C1 segment of cervical spinal cord (tissue), 14 donors: ENCODE measurements at places on chromosomes 11 and 22.

GRCh38 chr11:116984589-116984988, 113.6 kb downstream of the SIK3 start:
- DNase-seq: no peak

GRCh38 chr11:40129266-40129665, 1330.2 kb downstream of the LRRC4C start:
- DNase-seq: no peak

DNA sequence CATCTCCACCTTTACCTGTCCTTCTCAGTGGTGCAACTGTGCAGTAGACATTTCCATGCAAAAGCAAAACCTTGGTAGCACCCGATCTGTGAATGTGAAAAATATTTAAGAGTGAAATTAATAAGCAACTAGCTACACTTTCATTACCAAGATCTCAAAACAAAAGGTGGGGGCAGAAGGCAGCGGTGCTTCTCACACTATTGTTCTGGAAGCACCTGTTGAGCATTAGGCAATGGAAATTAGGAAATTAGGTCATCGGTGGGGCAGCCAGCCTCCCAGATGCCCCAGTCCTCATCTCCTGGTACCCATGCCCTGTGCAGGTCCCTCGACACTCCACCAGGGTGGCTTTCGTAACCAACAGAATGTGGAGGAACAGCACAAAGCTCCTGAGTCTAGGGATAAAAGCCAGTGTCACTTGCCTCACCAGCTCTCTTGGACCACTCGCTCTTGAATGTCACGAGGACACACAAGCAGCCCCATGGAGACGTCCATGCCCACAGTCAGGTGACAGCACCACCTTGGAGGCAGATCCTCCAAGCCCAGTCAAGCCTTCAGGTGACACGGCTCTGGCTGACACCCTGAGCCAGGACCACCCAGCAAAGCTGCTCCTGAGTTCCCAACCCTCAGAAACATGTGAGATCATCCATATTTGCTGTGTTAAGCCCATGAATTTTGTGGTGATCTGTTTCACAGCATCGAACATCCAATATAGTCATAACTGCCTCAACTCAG, 3.3 kb downstream of the LTO1 start:
- DNase-seq: no peak

GRCh38 chr11:9249252-9249651, 15.9 kb downstream of the DENND5A start:
- DNase-seq: no peak

- DNase-seq: no peak
Measured at GRCh38 chr11:2072551-2073261, 66.5 kb downstream of the IGF2 start.

GRCh38 chr11:78319453-78319955, 98.1 kb downstream of the GAB2 start:
- DNase-seq: no peak

DNA sequence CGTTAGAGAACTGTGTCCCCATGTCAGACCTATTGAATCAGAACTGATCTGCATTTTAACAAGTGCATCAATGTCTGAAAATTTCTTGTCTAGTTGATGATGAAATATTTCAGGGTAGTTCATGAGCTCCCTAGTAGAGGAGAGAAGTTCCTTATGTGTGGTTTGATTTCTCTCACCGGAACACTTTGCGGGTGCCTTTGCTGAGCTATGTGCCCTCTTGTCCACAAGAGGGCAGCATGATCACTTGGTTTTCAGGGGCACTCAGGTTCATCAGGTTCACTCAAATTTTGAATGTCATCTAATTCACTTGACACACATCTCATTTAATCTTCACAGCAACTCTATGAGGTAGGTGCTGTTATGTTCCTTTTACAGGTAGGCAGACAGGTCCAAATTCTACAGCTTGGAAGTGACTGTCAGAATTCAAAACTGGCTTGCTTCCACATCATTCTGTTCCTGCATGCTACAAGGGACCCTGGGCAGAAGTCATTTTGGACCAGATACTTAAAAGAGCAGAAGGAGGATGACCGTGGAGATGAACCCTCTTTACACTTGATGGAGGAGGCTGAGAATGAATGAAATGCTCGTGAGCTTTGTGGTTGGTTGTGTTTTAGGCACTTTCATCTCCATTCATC, 55.6 kb downstream of the P4HA3 start:
- DNase-seq: no peak

GRCh38 chr11:92770981-92771380, 198.5 kb upstream of the MTNR1B start:
- DNase-seq: no peak

DNA sequence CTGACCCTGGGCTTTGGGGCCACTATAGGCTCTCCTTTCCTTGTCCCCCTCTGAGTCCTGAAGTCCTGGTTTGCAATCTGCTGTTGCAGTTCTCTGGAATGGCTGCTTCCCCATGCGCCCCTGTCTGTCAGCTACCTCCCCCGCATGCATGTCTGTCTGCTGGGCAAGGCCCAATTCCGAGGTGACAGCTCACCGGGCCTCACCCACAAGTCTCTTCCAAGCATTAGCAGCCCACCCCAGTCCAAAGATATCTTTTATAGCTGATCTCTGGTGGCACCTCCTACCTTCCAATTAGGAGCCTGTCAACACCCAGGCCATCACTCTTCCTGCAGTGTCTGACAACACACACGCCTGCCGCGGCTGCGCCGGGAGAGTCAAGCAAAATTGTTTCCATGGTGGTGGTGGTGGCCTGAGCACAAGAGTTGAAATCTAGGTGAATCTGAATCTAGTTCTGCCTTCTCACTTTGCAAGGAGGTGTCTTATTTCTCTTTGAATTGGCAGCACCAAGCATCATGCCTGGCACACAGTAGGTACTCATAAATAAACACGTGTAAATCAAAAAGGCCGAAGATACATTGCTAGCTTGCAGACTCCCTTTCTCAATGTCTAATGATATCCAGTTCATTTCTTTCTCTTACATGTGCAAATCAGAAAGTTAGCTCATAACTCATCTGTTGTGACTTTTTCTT, 1.2 kb upstream of the LMO2 start:
- DNase-seq: no peak

- no peak for DNase-seq
Measured at GRCh38 chr11:8790968-8791367, 108.4 kb downstream of the RPL27A start.

- DNase-seq: no peak
Measured at GRCh38 chr22:29336751-29337490, 21.4 kb upstream of the RASL10A start.

DNA sequence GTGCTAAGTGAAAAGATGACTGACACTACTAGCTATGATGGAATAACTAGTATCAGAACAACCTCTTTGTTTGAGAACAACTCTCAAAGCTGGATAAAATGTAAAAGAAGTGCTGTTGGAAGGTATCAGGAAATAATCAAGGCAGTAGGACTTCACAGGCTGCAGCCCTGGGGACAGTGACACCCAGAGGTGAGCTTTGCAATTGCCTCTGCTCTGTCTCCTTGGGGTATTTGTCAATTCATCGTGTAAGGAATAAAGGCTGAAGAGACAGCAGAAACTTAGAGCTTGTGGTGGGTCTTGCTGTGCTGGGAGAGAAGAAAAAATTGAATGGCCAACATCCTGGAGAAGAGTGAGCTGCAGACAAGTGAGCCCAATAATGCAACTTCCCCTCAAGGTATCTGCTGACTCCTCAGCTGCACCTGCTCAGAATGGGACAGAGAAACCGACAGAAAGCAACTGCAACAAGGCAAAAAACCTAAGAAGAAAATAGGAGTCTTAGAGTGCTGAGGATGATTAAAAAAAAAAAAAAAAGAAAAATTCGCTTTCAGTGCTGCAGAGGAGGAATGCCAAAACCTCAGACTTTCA, 141.1 kb downstream of the RCN1 start:
- DNase-seq: no peak

DNA sequence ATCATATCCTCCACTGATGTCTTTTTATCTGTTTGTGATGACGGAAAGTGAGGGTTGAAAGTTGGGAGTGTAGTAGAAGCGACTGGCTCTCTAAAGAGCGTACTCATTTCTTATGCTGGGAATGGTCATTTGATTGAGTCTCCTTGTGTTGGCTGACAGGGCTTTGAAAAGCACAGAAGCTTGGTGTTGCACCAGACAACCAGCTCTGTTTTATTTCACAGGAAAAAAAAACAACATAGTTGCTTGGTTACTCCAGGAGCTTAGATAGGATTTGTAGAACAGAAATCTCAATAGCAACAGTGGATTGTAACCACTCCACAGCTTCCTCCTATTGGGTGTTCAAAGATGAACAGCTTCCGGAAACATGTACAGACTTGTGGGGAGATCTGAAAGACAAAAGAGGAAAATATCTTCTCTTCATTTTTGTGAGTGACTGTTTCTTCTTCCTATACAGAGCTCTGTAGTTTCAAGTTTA, 2.7 kb downstream of the RBM14 start:
- DNase-seq: no peak

- no peak for DNase-seq
Measured at GRCh38 chr22:17397756-17398547, 28.7 kb downstream of the CECR2 start.

GRCh38 chr11:34754171-34754823, 133.4 kb downstream of the EHF start:
- DNase-seq: no peak

DNA sequence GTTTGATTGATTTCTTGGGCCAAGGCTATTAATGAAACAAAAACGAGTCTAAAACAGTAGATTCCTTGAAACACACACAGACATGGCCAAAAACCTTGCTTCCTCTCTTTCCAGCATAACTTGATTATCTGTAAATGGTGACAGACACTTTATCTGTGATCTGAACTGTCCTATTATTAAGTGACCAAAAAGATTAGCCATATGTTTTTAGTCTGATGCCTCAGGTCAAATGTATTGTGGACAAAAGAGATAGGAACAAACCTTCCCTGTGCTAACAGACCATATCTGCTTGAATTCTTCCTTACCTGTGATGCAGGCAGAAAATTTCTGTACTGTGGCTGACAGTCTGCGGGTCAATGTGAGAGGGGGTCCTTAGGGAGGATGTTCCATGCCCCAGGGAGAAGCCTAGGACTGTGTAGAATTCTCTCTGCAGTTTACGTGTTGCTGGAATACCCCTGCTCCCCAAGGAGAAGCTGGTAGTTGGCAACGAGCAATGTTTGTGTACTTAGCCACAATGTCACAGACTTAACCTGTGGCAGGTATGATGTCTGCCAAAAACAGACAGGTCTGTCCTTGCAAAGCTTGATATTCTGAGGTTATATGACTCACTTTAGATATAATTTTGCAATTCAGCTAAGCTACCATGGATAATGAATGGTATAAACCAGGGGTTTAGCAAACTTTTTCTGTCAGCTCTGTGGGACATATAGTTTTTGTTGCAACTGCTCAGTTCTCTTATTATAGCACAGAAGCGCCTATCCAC, 31.2 kb downstream of the C11orf71 start:
- no peak for DNase-seq

DNA sequence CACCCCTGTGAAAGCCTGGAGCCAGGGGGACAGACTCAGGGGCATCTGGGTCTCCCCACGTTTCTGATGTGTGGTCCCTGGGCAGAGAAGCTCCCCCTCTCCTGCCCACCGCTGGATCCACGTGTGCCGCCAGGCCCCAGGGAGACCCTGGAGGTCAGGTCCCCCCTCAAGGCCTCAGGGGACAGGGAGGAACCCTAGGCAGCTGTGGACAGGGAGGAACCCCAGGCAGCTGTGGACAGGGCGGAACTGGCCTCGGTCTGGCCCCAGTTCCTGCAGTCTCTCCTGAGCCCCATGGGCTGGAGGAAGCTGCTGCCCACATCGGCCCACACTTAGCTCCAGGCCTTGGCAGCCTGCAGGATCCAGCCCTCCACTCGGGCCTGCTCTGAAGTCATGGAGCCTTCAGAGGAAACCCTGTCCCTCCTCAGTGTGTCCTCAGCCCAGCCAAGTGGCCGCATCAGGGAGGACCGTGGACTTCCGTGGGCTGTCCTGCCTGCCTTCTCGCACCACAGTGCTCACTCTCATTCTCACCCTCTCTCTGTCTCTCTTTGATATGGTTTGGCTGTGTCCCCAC, 127.7 kb downstream of the BRD1 start:
- no peak for DNase-seq

- DNase-seq: no peak
Measured at GRCh38 chr11:70352100-70352499, 46.2 kb upstream of the CTTN start.

- DNase-seq: no peak
Measured at GRCh38 chr22:29122041-29122440, 49.2 kb downstream of the KREMEN1 start.

- no peak for DNase-seq
Measured at GRCh38 chr11:78810559-78811009, 235.9 kb upstream of the NARS2 start.

- DNase-seq: no peak
Measured at GRCh38 chr11:44451706-44452105, 113.8 kb upstream of the CD82 start.
